Cortex of kidney (tissue), 1 donor: ENCODE measurements at places on chromosomes 1 and 21.

- DNase-seq = no peak
These were observed 144.7 kb downstream of the CASZ1 start for GRCh38 chr1:10651793-10652192.

- no peak for DNase-seq
These were observed 542.5 kb upstream of the DAB1 start for GRCh38 chr1:57966340-57966739.

- DNase-seq = no peak
These were observed 32.0 kb upstream of the C1orf185 start for GRCh38 chr1:51070011-51070410.

DNA sequence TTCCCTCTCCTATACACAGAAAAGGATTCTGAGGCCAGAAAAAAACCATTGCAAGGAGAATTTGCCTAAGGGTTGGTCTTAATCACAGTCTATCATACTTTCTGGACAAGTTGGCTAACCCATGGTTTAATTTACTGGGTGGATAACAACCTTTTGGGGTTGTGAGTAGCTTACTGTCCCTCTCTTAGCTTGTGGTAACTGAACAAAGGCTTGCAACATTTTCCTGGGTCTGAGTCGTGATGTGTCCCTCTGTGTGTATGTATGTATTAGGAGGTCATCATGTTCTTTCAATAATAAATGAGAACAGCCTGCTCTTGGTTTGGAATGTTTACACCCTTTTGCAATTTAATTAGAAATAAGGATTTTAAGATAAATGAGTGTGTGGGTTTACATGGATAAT, 36.7 kb downstream of the PAPPA2 start:
- no peak for DNase-seq

DNA sequence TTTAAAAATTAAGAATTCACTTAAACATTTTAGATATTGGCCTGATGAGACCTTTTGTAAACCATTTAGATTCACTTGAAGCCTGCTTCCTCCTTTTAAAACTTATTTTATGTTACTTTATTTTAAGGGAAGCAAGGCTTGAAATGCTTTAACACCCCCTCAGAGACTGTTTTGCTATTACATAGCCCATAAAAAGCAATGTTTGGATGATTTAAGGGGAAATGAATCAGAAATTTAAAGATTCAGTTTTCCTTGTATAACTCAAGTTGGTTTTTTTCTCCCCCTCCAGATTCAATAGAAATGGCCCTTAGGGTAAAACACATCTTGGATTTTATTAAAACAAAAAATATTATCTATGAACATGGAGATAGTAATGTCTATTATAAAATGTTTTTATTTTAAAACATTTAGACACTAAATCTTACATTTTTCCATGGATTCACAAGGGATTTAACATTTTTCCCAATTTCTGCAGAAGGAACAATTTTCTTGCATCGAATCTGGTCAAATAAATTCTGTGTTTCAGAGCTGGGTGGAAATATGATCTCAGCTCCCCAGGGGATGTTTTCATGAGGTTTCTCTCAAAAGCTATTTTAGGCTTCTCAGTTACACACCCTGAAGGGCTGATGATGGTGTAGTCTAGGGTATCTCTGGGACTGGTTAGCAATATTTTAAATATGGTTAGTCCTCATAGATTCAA, 69.3 kb upstream of the WARS2 start:
- no peak for DNase-seq

DNA sequence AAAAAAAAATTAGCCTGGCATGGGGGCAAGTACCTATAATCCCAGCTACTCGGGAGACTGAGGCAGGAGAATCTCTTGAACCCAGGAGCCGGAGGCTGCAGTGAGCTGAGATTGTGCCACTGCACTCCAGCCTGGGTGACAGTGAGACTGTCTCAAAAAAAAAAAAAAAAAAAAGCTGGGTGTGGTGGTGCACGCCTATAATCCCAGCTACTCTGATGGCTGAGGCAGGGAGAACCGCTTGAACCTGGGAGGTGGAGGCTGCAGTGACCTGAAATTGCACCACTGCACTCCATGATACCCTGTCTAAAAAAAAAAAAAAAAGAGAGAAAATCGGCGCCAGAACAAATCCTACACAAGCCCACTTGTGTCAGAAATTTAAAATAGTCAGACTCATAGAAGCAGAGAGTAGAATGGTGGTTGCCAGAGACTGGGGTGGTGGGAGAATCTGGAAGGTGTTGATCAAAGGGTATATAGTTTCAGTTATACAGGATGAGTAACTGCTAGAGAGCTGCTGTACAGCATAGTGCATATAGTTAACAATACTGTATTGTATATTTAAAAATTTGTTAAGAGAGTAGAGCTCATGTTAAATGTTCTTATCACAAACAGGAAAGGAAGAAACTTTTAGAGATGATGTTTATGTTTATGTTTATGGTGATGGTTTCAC, 9.6 kb downstream of the DIP2A start:
- DNase-seq = no peak

DNA sequence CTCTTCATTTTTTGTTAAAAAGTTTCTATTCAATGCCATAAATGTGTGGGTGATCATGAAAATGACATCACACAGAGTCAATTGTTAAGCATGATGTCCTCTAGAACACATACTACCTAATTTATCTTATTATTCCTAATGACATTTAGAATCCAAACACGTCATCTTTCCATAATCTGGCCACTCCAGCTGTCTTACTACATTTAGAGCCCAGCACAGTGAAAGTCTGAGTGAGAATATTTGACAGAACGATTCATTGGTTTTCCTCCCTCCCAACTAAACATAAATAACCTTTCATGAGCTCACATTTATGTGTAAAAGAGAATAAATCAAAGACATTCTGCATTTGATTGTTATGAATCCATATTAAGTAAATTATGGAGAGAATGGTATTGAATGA, 160.7 kb downstream of the OLFM3 start:
- DNase-seq = no peak

- DNase-seq = no peak
These were observed 34.3 kb upstream of the ECE1 start for GRCh38 chr1:21324368-21325141.

- no peak for DNase-seq
These were observed 292.1 kb upstream of the VAMP3 start for GRCh38 chr1:7478809-7479499.

DNA sequence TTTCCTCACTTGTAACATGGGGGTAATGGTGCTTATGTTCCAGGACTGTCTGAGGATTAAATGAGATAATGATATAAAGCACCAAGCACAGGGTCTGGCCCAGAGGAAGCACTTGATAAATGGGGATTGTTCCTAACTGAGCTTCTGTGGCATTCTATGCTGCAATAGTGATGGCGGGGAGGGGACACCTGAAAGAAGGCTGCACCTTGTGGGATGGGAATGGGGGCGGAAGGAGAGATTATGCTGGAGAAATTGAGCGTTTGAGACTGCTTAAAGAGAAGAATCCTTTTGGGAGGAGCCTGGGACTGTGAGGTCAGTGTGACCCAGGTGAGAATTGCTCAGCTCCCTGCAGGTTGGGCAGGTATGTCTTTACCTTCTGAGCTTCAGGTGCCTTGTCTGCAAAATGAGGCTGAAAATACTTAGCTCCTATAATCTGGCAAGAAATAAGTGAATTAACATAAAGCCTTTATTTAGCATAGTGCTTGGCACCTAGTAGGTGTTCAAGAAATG, 55.9 kb upstream of the CTPS1 start:
- no peak for DNase-seq

DNA sequence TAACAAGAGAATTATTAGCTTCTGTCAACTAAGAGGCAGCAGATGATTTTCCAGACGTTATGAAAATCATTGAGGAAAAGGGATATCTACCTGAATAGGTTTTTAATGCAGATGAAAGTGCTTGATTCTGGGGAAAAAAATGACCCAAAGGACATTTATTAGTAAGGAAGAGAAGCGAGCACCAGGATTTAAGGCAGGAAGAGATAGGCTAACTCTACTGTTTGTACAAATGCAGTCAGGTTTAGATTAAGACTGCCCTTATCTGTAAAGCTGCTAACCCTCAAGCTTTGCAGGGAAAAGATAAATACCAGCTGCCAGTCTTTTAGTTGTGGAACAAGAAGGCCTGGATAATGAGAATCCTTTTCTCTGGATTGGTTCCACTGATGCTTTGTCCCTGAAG, 33.0 kb upstream of the LRIG2 start:
- no peak for DNase-seq

- DNase-seq = no peak
These were observed 181.6 kb downstream of the KIF26B start for GRCh38 chr1:245336149-245336983.

GRCh38 chr1:209208648-209209047, 374.9 kb upstream of the CAMK1G start:
- no peak for DNase-seq

DNA sequence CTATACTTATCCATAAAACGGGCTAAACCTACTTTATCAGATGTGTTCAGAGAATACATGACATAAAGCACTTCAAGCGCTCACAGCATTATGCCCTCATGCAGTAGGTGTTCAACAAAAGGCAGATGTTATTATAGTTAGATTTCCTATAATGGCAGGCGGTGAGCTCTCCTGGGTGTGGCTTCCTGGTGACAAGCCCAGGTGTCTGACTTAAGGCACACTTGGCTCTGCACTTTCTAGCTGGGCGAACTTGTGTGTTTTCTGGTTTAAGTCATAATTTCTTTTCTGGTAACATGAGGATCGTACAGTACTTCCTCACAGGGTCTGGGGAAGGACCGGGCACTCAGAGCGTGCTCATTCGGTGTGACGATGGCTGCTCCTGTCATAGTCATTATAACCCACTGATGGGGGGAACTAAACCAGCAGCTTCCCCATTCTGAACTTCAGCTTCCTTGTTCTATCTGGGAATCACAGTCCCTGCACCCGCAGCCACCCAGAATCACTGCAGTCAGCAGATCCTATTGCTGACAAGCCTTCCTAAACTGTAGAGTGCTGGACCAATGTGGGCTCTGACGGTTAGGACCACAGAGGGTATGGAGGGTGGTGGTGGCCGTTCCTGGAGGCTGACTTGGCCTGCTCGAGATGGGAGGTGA, 52.8 kb downstream of the IGSF21 start:
- no peak for DNase-seq

DNA sequence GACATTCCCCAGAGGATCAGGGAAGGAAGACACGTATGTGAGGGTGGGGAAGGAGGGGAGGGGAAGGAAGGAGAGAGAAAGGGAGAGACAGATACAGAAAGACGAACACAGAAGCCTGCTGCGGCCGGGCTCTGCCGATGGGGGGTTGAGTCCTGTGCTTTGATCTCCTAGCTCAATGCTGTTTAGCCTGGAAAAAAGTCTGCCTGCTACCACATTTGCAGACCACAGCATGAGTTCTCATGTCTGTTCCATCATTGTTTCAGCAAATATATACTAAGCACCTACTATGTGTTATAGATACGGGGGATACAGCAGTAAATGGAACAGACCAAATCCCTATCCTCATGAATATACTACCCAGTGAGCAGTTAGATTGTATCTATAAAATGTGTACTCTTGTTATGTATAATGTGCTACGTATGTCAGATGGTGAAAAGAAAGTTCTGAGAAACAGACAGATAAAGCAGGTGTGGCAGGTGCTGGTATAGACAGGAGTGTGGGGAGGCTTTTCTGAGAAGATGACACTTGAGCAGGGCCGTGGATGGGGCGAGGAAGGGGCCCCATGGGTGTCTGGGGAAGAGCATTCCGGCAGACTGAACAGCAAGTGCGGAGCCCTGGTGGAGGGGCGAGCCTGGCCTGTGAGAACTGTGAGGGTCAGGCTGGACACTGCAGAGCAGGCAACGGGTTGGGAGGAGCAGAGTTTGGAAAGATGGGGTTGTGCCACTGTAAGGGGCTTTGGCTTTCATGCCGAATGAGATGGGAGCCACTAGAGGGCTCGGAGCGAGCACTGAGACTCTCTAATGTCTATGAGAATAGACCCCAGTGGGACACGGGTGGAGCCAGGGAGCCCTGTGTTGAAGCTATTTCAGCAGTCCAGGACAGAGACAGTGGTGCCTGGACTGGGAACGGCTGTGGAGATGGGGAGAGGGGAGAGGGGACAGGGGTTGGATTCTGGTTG, 34.1 kb downstream of the KIAA1614 start:
- no peak for DNase-seq

DNA sequence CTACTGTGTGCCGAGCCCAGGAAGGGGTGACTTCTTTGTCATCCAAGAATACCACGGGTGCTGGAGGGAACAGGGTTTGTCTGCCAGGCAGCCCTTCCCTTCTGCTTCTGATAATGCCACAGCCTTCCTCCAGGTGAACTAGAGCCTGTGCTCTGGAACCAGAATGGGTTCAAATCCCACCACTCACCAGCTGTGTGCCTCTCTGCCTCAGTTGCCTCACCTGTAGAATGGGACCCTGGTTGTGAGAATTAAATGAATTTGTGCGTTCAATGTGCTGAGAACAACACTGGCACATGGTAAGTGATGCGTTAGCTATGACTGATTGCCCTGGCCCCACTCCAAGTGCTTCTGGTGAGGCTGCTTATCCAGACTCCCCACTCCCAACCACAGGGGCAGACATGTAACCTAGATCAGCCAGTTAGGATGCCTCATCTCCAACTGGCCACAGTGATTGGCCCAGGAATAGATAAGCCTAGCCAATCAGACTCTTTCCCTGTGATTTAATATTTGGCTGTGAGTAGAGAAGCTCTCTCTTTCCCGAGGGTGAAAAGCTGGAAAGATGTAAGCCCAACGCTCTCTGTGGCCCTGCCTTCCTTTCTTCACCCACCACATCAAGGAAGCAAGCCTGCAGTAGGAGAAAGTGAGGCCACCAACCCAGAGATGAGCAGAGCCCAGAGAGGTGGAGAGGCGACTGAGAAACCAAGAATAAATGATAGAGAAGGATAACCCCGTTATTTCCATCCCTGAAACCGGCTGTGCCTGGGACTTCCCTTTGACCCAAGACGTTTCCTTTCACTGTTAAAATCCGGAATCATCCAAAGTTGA, 20.8 kb upstream of the LAPTM5 start:
- no peak for DNase-seq

- no peak for DNase-seq
These were observed 30.5 kb downstream of the MAN1C1 start for GRCh38 chr1:25647106-25647505.

GRCh38 chr1:42524330-42524729, 61.2 kb downstream of the CCDC30 start:
- no peak for DNase-seq

DNA sequence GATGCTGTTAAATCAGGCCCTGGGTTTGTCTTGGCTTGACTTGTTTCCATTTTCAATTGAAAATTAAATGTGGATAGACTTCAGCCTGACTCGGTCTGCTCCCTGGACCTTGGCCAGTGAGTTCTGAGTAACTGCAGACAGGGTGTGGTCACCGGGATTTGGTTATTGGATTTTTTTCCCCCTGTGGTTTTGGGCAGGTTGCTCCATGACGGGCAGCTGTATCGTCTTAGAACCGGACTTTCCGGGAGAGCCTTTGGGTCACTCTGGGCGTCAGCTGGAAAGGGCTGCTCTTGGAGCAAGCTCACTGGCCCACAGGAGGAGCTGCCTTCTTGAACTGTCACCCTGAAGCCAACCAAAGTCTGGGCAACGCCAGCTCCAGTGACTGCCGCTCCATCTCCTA, 75.0 kb downstream of the CLIC6 start:
- no peak for DNase-seq

- no peak for DNase-seq
These were observed 72.5 kb downstream of the ARHGEF10L start for GRCh38 chr1:17611991-17612390.

- DNase-seq = no peak
These were observed 30.8 kb downstream of the PTBP2 start for GRCh38 chr1:96752394-96752793.
